Panc1 (cell line): ENCODE measurements at places on chromosomes 5 and 9. TPM values are rescaled to one million over a fixed set of nuclear protein-coding genes. Genes with fewer than 3 reads are reported as not detected.

DNA sequence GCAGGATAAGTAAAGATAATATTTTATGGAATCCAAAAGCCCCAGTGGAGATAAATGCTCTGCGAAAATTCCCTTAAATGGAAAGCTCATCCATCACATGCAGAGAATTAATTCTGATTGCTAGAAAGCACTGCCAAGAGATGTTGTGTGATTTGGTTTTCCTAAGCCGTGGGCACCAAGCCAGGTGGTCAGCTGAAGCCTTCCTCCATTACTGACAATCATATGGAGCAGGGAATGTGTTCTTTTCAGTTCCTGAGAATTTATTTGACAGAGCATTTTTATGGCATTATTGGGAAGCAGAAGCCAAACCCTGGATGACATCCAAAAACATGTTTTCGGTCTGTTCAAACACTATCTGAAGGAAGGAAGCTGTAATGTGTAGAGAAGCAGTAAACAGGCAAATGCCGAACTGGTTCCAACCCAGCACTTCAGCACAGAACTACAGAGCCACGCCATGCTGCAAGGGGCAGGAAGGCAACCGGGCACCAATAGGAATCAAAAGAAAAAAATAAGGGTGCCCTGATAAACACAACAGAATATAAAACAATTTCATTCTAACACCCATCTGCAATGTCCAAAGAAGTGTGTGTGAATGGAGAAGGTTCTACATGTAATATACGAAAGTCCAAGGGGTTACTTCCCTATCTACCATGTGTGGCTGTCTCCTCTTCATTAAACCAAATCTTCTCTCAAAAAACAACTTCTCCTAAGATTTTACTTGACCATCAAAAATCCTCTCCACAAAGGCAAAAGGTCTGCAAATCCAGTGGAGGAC lies 12.3 kb downstream of the ARSB start:
- no peak for DNase-seq

DNA sequence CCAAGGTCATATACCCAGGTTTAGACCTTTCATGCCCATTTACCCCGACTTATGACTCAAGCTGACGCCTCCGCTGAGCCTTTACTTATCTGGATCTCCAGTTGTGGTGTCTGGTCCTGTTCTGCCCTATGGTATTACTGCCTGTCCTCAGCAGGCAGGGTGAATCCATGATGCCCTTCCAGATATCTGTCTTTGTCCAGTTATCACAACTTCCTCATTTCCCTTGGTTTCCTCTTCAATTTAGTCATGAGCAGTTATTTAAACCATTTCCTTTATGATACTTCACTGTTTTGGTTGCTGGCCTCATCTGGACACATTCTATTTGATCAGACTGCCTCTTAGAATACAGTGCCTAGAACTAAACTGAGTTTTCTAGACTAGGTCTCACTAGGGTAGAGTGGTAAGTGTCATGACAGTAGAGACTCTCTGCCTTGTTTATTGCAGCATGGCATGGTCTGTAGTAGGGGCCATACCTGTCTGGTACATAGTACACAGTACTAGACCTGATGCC lies 93.3 kb downstream of the MELK start:
- no peak for DNase-seq

PCDHGC3 gene
- 54.1 TPM for total RNA-seq

- no peak for DNase-seq
These were observed 380.8 kb downstream of the EBF1 start for GRCh38 chr5:158718738-158719505.

- no peak for DNase-seq
These were observed 34.2 kb downstream of the EFNA5 start for GRCh38 chr5:107636555-107636954.

PROB1 gene
- 2.3 TPM for total RNA-seq

- no peak for DNase-seq
These were observed 32.2 kb upstream of the EBF1 start for GRCh38 chr5:159131951-159132350.

LPCAT1 gene
- total RNA-seq: 59.8 TPM

DNA sequence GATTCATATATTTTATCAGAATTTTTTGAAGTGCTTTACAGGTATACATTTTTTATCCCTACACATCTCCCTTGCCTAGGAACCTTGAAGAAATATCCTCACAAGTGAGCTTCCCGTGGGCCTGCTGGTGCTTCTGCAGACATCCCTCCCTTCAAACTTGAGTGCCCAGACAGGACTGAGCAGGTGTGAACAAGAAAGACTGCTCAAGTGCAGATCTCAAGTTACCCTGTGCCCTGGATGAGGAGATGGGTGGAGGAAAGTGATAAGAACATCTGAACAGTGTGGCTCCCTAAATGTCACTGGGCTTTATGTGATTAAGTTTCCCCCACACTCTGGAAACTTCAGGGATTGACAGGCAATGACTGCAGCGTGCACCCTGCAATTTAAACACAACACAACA lies 209.8 kb downstream of the TLE1 start:
- no peak for DNase-seq

- DNase-seq: no peak
These were observed 62.5 kb upstream of the PTPN3 start for GRCh38 chr9:109560470-109561132.
